ENCODE measurements at places on chromosomes 5 and 9.

DNA sequence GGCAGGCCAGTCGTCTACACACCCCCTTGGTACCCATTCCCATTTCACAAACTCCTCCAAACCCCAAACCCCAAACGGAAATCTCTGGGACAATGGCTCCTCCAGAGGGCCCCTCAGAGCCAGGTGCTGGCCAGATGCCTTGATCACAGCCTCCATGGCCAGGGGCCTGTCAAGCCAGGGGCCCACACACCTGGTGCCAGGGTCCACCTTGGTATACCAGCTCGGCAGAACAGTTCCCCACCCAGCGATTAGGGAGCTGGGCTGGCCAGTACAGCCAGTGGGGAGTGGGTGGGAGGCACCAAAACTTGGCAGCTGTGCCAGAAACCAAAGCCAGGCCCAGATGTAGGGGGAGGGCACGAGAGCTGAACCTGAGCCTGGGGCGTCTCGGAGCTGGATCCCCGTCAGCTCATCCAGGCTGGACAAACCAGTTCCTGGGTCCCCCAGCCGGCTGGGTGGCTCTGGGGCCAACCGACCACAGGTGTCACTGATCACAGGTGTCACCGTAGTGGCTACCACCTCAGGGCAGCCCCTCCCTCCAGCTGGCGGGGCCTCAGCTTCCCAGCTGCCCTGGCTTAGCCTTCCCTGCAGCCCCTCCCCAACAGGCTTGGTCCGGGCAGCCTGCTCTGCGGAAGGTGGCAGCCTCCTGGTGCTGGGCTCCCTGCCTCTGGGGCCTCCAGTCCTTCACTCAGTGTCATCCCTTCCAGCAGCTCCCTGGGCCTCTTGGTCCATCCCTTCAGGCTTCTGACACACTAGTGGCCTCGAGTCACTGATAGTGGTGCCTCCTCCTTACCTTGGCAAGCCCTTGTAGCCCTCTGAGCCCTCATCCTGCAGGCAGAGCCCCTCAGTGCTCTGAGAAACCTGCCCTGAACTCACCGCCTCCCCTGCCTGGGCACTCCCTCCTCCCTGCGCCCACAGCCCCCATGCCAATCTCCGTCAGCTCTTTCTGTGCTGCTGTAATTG lies 6.6 kb upstream of the RMND5B start:
- no peak for DNase-seq

DNA sequence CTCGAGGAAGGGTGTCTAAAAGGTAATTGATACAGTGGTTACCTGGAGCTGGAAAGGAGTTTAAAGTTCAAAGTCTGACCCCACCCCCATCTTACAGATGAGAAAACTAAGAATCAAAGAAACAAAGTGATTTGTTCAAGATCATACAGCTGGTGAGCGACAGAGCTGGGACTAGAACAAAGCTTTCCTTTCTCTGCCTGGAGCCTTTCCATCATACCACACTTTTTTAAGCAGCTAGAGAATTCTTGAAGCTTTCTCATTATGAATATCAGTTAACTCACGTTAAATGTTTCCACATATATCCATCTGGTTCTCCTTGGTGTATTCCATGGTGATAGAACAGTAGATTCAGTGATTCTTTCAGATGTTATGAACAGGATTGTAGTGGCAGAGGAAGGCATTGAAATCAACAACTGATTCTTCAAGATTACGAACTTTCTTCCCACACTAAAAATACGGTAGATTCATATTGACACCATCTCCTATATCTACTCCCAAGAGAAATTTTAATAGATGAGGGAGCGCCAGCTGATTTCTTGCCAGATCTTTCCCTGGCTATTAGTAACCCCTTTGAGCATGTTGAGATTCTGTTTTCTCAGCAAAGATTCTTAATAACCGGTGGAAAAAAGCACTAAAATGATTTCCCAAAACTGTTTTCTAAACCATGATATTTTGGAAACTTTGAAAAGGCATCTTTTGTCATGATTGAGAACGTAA lies 233.7 kb downstream of the ADAMTSL1 start:
- DNase-seq: no peak

DNA sequence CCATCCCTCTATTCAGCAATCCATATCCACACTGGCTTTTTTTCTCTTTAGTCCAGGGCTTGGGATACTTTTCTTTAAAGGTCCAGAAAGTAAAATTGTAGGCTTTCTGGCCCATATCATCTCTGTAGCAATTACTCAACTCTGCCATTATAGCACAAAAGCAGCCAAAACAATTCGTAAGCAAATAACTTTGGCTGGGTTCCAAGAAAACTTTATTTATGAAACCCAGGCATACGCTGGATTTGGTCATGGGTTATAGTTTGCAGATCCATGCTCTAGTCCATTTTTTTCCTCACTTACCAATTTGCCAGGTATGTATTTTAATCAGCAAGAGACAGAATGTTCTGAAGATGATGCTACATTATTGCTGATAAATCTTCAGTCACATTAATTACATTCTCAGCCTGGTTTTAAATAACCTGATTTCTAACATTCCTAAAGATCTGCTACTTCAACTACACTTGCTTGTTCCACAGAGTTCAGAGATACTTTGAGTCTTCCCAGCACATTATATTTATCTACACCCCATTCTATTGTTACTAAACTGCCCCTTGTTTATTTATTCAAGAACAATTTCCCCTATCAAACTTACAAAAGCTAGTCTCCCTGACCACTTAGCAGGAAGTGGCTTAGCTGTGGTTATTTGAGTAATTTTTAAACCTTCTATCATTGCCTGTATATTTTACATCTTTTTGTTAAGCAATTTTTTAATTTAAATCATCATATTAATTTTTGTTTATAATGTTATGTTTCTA lies 161.0 kb downstream of the ISL1 start:
- no peak for DNase-seq

GRCh38 chr5:159310511-159310910 lies 19.8 kb downstream of the IL12B start:
- peak; percentile 16 for DNase-seq

DNA sequence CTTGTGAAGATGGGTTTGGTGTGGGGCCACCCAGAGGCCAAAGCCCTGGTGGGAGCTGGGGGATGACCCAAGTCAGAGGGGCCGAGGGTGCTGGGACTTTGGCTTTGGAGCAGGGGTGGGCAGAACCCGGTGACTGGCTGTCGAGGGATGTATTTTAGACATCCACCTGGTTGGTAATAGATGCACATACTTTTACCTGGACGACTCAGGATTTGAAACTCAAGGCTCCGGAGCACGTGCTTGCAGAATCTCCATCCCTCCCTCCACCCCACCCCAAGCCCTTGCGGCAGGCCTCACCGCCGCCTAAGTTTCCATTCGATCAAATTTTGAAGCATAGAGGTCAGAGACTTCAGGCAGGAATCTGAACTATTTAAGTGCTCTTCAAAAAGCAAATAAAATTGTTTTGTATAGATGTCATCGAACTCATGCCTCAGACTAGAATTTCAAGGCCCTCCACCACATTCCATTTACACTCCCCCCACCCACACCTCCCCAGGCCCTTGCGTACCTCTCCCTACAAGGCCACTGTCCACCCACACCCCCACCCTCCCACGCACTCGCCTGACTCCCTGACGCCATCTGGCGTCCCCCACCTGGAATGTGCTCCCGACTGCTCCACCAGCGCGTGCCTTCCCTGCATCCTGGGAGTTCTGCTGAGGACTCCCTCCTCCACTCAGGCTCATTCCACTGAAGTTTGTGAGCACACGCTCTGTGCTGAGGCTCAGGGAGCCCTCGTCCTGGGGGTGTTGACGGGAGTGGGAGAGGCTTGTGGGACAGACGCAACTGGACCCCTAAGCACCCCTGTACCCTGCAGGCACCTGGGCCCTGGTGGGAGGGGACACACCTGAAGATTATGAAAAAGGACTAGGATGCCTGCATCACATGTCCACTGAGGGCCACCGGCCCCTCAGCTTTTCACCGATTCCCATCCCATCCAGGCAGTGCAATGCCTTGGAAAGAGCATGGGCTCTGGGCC lies 56.4 kb upstream of the RPL26L1 start:
- no peak for DNase-seq

DNA sequence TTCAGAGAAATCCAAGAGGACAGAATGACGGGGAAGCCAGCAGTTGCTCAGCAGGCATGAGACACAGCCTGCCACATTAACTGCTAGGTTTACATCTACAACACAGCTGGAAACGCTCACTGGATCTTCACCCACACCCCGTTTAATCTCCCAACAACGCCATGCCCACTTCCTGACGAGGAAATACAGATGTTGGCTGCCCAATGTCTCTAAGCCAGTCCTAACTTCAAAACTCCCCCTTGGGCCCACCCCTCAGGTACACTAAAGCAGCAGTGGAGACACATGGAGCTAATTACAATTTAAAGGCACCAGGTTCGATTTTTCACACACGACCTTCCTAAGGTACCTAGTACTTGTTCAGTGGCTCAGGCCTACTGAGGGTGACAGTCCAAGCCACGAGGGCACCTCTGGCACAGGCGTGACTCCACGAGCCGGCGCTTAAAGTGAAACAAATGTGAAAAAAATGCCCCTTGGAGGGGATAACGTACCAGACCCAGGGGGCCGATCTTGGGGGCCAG lies 904 bp downstream of the RPL12 start:
- no peak for DNase-seq

GRCh38 chr9:73269430-73270101 lies 117.9 kb downstream of the ANXA1 start:
- no peak for DNase-seq

GRCh38 chr5:60893521-60893920 lies 49.5 kb upstream of the ELOVL7 start:
- DNase-seq: no peak

DNA sequence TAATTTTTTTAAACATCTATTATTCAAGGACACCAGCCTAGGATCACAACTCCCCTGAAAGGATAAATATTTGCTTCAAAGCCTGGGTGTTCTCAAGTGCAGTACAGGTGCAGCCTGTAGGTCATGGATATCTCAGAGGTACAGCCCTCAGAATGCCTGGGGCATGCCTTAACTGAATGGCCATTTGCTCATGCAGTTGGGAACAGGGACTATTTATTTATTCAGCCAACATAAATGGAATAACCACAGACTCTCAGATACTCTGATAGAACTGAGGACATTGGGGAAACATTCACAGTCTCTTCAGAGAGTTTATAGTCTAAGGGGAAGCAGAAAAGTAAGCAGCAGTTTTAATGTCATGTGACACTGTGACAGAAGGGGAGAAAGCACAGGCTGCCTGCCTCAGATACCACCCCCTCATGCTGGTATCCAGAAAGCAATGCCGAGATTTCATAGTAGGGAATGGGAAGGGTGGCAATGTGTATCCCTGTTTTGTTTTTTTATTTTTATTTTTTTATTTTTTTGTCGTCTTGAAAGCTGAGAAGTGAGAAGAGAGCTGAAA lies 112.6 kb downstream of the MACIR start:
- no peak for DNase-seq

- DNase-seq: no peak
Observed at GRCh38 chr9:131516100-131516499, 13.4 kb downstream of the POMT1 start.

DNA sequence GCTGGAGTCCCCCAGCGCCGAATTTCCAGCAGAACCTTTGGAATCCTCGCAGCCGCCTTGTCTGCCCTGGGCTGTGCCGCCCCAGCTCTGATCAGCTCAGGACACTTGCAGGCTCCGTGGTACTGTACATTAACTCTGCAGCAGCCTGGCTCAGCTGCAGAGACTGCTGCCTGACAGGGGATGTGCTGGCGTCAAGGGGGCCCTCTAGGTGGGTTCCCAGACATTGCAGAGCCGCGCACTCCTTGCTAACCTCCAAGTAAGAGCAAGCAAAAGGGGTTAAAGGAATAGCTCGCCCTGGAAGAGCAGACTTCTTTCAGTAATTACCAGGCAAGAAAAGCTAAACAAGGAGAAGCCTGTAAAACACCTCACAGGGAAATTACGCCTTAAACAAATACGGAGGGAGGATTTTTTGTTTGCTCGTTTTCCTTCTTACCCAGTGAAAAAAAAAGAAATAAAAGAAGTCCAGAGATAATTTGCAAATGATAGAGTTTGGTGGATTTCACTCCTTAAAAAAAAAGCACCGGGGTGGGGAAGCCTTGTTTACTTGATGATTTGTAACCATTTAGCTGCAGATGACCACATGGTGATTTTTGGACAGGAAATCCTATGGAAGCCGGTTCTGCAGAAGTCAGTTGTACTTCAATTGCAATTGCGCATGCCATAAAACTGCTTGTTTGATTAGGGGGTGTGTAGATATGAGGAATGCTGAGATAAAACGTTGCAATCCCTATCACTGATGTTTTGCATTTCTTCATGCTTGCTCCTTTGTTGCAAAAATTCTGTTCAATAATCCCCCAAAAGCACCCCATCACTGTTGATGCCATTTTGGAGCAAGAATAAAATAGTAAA lies 305.8 kb downstream of the PDE4D start:
- DNase-seq: no peak

DNA sequence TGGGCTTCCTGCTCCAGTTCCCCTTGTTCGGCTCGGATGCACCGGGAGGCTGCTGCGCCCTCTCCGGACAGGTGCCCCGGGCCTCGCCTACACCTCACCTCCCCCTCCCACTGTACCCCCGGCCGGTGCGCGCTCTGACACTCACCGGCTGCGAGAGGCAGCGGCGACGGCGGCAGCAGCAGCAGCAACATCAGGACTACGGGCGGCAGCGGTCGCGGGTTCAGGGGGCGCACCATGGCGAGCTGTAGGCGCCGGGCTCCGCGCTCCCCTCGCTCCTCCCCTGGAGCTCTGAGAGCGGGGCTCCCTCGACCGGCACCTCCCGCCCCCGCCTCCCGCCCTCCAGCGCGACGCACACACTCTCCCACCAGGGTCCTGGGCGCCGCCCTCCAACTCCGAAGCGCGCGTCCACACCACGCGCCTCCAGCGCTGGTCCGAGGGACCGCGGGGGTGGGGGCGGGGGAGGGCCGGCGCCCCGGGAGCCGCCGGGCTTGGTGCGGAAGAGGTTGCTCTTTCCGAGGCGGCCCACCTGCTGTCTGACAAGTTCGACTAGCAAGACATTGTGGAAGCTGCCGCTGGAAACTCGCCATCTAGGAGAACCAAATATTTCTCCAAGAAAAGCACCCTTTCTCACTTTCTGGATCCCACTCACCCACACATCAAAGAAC lies at the start of gene GFRA3:
Gene GFRA3 (minus strand): TSS at position 433 of the 665 bp plus-strand sequence. CDS start 197 bp downstream, at position 236.
- DNase-seq: no peak

GRCh38 chr5:43041669-43042175 lies 1.6 kb upstream of the ANXA2R start:
- DNase-seq: peak; percentile 81

DNA sequence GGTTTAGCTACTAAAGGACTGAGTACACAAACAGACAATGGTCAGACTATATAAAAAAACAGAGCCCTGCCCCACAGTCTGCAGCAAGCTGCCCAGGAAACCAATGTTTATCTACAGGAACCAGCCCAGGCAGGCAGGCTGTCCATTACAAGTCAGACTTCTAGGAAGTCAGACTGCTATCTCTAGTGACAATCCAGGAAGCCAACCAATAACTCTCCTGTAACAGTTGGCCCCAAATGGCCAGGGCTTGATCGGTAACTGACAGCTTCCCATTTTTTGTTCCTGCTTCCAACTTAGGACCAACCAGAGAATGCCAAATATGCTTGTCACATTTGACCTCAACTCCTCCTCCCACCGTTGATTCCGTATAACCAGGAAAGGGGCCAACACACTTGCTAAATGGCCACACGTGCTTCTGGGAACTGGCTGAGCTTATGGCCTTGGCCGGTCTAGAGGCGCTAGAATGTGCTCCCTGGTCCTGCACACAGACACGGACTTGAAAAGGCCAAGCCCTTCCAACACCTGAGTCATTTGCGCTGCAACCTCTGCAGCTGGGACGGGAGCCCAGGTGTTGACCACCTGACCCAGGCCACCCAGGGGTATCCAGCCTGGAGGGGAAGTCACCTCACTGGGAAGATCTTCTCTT lies 79.6 kb upstream of the CDK20 start:
- DNase-seq: no peak

GRCh38 chr9:76626141-76626540 lies 138.1 kb upstream of the PCA3 start:
- DNase-seq: no peak
